ENCODE measurements at places on chromosomes 12 and 14. TPM values are rescaled to one million over a fixed set of nuclear protein-coding genes. Genes with fewer than 3 reads are reported as not detected.

The DPF3 gene
- polyA plus RNA-seq: 0.09 TPM

The LRTM2 gene
- polyA plus RNA-seq: 0.09 TPM

The NCOR2 gene
- polyA plus RNA-seq: 4.8 TPM

The FOXM1 gene
- 13.0 TPM for polyA plus RNA-seq

The SLC39A2 gene
- 0.05 TPM for polyA plus RNA-seq

The LUM gene
- not detected for polyA plus RNA-seq

The LMNTD1 gene
- not detected for polyA plus RNA-seq

Data from HepG2 (cell line).